ENCODE measurements at places on chromosomes 2 and 18.

DNA sequence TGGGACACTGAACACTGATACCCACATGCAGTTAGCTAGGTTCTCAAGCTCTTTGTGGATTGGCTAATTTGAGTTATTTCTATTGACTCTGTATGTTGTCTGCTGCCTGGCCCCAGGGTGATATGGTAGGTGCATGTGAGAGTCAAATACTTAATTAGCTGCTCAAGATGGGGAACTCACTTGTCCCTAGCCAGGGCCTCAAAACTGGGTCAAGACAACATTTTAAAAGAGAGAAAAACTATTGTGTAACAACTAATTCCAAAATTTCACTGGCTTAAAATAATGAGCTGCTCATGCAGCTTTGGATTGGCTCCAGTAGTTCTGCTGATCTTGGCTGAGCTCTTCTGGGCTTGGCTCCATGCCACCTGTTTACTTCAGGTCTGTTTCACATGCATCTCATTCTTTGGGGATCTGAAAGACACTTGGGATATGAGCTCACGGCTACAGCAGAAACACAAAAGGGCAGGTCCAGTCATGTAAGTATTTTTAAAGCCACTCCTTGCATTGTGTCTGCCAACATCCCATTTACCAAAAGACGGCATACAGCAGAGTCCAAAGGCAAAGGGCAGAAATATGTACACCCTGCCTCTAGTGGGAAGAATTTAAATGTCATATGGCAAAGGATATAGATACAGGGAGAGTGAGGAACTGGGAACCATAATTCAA lies 716.8 kb downstream of the SUCLG1 start:
- no peak for DNase-seq

DNA sequence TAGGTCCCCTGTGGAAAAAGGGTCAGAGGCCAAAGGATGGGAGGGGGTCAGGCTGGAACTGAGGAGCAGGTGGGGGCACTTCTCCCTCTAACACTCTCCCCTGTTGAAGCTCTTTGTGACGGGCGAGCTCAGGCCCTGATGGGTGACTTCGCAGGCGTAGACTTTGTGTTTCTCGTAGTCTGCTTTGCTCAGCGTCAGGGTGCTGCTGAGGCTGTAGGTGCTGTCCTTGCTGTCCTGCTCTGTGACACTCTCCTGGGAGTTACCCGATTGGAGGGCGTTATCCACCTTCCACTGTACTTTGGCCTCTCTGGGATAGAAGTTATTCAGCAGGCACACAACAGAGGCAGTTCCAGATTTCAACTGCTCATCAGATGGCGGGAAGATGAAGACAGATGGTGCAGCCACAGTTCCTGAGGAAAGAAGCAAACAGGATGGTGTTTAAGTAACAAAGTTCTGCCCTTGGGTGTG lies 165.8 kb downstream of the RPIA start:
- no peak for DNase-seq

DNA sequence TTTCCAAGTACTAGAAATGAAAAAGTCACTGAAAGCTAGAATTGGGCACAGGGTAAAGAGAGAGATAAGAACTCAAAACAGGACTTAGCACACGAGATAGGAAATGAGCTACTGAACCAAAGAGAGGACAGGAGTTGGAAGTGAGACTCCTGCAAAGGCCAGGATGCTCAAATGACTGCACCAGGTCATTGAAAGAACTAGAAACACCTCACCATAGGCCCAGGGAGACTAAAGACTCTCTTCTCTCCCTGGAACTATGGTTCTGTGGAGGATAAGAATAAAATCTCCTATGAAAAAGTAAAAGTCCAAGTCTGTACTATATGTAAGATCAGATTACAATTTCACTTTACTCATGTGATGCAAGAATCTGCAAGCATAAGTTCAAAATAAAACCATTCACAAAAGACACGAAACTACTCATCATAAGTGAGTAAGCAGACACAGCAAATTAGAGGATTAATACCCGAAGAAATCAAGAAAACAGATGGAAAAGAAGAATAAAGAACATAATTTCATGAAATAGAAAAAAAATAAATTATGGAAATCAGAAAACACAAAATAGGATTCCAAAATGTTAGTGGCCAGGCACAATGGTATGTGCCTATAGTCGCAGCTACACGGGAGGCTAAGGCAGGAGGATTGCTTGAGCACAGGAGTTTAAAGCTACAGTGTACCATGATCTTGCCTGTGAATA lies 6.5 kb downstream of the NBAS start:
- no peak for DNase-seq

DNA sequence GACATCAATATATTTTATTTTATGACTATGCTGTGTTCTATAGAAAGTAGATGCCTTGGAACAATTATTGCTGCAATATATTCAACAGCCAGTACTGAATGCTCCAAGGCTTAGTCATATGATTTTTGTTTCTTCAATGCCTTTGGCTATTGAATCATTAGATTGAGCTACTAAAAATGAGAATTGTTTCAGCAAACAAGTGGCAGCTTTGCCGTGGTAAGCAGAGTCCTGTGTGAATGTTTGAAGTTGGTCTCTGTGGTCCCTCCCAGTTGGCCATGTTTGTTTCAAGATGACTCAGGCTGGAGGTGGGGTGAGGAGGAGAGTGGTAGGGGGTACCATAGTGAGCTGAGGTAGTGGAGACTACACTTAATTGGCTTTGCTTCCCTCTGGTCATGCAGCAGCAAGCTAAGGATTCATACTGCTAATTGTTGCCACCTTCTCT lies 198.6 kb upstream of the EPAS1 start:
- DNase-seq = no peak

DNA sequence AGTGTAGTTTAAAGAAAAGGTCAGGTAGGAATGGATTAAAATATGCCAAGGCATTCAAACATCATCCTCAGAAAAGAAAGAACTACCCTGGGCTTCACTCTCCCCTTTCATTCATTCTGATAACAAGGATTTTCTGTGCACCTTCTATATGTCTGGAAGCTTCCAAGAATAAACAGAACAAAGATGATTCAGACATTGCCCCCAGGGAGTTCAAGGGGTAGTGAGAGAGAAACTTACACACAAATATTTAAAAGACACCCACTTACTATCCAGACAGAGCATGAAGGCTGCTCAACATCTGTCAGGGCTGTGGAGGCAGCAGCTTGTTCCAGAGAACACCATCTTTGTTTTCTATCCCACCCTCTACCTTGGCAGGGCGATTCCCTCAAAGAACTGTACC lies 140.5 kb downstream of the ALK start:
- no peak for DNase-seq
